ENCODE measurements at places on chromosomes 7 and 10.

DNA sequence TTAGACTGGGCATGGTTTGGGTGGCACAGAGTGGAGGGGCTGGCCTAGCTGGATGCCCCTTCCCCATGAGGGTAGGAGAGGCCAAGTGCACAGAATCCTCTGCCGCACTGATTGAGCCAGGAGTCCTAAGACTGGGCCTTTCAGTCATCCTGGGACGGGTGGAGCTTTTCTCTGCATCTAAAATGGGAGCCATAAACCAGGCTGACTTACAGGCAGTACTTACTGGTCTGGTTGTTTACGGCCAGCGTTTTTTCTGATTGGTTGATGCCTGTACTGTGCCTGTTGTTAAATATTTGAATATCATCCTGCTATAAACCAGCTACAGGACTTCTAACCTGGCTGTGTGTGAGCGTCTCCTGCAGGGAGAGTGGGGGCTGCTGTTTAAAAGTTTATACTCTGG, 107.8 kb downstream of the CDH23 start:
- no peak for DNase-seq

GRCh38 chr7:128381161-128381821, 19.8 kb upstream of the PRRT4 start:
- peak; percentile 42 for DNase-seq

DNA sequence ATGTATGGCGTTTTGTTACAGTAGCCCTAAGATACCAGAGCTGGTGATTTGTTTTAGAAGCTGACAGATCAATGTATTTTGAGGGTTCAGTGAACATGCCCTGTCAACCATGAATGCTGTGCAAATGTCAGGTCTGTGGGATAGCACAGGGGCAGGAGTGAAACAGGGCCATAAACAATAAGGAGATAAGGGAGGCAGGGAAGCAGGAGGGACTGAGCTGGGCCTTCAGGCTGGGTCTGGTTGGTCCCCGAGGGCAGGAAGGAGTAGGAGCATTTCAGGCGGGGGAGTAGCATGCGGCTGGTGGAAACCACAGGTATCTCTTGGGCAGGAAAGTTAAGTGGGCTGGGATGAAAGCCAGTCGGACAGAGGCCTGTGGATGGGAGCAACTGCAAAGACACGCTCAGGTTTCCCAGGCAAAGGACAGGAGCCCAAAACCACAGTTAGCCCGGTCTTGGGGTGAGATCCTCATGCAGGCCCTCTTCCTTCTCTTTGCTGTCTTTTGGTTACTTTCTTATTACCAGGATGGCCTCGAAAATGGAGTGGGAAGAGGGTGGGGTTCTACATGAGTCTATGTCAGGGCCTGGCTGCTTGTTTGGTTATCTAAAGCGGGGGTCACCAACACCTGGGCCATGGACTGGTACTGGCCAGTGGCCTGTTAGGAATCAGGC, 69.5 kb upstream of the SEPHS1 start:
- no peak for DNase-seq

DNA sequence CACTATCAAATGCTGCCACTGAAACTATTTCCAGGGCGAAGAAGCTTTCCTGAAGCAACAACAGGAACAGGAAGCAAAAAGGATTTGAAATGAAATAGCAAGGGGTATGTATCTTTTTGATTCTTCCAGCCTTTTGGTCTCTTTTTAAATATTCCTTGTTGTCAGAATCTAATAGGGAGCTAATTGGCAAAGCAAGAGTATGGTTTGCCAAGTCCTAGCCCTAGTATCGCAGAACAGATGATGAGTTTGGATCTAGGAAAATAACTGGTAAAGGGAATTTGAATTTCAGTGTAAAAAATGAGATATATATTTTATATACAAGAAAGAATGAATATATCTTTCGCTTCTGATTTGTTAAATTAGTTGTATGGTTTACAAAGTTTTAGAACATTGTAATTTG, 252.5 kb downstream of the ANKRD7 start:
- no peak for DNase-seq

- DNase-seq: no peak
Measured at GRCh38 chr7:129665013-129665401, 53.5 kb downstream of the NRF1 start.

DNA sequence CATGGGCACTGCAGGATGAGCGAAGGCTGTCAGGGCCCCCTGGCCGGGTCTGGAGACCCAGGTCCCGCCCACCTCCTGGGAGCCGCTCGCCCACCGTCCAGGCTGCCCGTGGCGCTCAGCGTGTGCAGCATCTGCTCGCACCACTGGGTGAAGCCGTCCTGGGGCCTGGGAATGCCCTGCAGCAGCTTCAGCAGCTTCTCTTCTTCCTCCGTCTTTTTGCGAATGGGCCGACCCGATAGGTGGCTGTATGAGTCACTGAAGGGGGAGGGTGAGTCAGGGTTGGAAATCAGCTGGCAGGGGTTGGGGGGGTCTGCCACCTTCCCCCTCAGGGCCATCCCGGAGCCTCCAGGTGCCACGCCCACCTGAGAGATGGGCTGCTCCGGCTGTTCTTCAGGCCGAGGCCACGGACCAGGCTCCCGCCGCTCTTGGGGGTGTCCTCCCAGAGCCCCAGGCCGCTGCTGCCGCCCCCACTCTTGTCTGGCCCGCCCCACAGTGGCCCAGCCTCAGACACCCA, 8.7 kb downstream of the GNB2 start:
- no peak for DNase-seq

DNA sequence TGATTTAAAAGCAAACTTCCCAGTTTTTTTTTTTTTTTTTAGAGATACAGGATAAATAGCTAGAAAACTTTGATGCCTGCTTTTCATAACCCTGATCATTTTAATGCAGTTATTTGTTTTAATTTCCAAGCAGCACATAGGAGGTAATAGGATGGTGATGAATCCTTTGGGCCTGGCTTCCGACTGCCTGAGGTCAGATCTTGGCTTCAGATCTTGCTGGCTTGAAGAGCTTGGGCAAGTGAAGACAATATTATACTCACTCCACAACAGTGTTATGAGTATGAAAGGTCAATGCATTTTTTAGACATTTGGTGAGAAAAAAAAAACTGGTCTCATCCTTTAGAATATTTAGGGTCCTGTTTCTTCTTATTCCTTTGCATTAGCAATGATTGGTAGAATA, 124.8 kb upstream of the PRKCQ start:
- DNase-seq: no peak

Measured in stimulated activated CD4-positive, alpha-beta T cell treated with anti-CD3 and anti-CD28 coated beads, Interleukin-12 subunit alpha, Interleukin-12 subunit beta, amount 100 ng/mL, for 24 hours (primary cell).